ENCODE measurements at places on chromosomes 2 and 18.

DNA sequence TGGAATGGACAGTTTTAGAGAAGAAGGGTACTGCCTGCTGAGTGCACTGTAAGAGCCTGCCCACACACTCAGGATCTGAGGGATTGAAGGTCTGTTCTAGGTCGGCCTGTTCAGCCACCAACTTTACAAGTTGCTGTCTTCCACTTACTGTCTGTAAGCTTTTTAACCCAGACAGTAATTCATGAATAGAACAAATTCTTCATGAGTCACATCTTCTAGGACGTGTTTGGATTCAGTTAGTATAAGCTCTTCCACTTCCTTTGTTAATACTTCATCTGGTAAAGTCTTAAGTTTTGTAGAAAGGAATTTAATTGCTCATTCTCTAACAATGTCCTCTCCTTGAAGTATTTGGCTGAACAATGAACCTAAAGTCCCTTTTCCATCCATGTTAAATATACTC is 74.6 kb downstream of the PDE11A start:
- DNase-seq: no peak

GRCh38 chr2:58539973-58540372 is 298.8 kb upstream of the FANCL start:
- no peak for DNase-seq

DNA sequence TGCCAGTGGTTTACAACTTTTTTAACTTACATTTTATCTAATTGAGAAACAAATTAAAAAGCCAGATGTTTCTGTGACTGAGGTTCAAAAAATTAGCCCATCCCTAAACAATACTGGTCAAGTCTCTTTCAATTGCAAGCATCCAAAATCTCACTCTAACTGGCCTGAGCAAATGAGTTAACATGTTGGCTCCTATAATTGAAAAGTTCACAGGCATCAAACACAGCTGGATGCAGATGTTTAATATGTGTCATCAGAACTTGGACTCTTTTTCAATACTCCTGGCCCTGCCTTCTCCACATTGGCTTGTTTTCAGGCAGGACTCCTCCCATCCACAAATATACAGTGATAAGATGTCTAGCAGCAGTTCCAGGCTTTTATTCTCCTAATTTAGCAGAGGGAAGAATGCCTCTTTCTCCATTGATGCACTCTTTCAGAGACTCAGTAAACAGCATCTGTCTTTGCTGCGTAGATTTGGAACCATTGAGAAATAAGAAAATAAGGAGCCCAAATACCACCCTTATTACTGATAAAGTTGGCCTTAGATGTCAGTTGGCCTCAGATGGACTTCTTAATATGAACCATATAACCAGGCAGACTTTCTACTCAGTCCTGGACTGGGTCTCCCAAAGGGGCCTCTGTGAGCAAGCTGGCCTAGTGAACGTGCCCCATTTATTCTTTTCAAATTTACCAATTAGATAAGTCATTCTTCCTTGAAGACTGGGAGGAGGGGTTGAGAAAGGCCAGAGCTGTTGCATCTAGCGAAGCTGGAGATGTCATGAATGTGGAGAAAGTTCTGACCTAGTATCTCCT is 30.4 kb upstream of the FN1 start:
- no peak for DNase-seq

DNA sequence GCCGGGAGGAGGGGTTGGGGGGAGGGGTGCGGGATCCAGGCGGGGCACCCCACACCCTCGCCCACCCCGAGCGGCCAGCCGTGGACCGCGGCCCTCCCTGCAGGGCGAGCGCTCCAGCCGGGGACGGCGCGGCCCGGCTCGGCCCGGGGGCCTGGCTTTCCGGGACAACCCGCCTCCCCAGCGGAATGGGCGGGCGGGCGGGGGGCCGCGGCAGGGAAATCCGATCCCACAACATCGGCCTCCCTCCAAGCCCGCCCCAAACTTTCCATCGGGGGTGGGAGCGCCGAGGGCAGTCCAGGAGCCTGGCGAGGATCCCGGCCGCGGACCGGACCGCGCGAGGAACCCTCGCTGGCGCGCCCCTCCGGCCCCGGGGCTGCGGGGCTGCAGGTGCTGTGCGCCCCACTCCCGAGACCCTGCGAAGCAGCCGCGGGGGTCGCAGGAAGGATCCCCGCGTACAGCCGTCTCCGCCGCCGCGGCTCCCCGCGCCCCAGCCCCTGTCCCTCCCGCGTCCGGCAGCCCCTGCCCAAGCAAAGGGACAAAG is 529 bp downstream of the SEMA4C start:
- DNase-seq: no peak

- DNase-seq: no peak
Observed at GRCh38 chr2:180733330-180733729, 247.1 kb upstream of the UBE2E3 start.

- DNase-seq: no peak
Observed at GRCh38 chr2:197310987-197311420, 424 bp upstream of the ANKRD44 start.

DNA sequence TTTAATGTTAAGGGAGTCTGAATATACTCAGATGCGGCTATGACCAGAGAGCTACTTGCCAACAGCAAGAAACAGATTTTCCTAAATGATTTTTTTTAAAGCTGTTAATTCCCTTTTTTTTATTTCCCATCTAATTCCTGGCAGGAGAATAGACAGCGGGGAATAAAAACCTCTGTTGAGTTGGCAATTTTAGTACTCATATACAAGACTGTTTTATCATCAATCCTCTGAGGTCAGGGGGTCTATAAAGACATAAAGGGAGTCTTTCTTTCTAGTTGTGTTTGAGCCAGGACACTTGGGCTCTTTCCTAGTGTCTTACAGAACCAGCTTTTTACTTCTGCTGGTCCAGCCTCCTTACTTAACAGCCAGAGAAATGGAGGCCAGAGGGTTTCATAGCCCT is 29.4 kb downstream of the MAIP1 start:
- no peak for DNase-seq

- DNase-seq: no peak
Observed at GRCh38 chr18:59268721-59269562, 4.3 kb downstream of the RAX start.

GRCh38 chr2:12391116-12391515 is 325.6 kb upstream of the TRIB2 start:
- DNase-seq: no peak

- DNase-seq: no peak
Observed at GRCh38 chr2:11945139-11946126, 199.0 kb downstream of the LPIN1 start.

GRCh38 chr2:88160517-88160916 is 9.6 kb upstream of the THNSL2 start:
- DNase-seq: no peak

DNA sequence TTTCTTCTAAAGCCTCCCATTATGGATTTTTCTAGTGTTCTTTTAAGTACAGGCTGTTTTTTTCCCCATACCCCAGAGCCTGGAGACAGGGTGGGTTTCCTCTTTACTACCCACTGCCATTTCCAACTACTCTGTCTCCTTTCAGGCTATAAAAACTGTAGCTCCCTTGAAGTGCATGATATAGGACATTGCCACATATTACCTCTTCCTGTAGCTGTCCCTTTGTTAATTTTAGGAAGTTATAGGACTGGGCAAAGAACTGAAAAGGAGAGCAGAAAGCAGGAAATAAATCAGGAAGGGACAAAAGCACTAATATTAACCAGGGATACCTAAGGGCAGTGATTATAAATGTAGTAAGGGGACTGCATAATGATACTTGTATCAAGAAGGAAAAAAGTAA is 54.1 kb downstream of the VIL1 start:
- no peak for DNase-seq

DNA sequence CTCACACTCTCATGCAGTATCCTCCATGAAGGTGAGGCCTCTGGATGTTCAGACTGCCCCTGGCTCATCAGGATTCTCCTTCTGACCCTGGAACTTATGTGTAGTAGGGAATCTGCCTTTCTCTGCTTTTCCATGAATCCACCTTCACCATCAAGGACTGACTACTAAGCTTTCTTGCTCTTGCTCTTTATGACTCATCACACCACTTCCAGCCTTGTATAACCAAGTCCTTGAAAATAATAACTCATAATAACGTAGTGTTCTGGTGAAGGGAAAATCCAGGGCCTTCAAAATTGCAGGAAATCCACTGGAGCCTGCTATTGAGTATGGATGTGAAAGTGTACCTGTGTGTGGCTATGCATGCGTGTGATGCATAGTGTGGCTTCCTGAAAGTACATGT is 11.3 kb upstream of the KCNS3 start:
- DNase-seq: no peak

DNA sequence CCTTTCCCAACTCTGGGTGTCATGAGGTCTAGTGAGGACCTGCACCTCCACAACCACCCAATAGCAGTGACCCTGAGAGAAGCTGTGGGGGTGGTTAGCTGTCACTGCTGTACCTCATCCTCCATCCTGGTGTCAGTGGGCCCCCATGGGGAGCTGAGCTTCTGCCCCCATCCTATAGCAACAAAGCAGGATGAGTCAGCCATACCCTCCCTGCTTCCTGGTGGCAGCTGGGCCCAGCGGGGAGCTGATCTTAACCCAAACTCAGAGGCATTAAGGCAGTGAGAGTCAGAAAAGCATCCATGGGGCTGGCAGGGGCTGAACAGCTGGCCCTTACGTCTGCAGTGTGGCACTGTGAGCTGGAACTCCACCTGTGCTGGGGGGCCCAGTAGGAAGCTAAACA is 247.8 kb upstream of the HDAC4 start:
- no peak for DNase-seq

- no peak for DNase-seq
Observed at GRCh38 chr2:61179701-61180639, 18.0 kb downstream of the C2orf74 start.

DNA sequence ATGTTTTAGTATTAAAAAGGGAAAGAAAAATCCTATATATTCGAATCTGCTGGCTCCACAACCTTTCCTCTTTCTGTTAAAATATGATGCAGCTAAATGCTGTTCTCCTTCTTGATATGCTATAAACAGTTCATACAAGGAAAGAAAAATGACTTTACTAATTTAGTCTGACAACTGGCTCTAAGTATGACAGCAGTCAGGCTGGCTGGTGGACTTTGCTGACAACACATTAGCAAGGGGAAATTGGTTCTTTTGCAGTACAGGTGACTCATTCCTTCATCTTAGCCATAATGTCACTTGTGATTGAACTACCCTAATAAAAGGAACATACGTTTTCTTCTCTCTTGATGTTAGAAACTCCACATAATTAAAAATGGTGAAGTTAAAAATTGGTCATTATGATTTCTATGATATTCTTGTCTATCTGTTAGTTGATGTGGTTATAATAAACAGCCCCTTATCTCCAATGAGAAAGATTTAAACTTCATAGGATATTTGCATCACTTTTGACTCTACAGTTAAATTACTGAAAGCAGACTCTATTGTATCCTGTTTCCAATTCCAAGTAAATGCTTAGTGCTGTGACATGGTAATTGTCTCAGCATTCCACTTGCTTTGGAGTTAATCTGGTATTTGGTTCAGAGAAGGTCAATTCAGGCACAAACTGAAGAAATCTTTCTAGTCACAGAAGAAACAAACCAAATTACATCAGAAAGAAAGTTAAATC is 315.3 kb upstream of the GULP1 start:
- no peak for DNase-seq

- no peak for DNase-seq
Observed at GRCh38 chr2:189348369-189348768, 92.9 kb upstream of the WDR75 start.
